ENCODE measurements at places on chromosomes 16 and 17.

DNA sequence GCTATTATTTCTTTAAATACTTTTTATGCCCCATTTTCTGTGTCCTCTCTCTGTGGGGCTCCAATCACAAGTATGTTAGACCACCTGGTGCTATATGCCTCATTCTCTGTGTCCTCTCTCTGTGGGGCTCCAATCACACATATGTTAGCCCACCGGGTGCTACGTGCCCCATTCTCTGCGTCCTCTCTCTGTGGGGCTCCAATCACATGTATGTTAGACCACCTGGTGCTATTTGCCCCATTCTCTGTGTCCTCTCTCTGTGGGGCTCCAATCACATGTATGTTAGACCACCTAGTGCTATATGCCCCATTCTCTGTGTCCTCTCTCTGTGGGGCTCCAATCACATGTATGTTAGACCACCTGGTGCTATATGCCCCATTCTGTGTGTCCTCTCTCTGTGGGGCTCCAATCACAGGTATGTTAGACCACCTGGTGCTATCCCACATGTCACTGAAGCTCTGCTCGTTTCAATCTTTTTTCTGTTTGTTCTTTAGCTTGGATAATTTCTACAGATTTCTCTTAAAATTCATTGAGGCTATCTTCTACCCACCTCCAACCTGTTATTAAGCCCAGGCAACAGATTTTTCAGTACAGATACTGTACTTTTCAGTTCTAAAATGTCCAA lies 28.2 kb downstream of the LMF1 start:
- no peak for DNase-seq

DNA sequence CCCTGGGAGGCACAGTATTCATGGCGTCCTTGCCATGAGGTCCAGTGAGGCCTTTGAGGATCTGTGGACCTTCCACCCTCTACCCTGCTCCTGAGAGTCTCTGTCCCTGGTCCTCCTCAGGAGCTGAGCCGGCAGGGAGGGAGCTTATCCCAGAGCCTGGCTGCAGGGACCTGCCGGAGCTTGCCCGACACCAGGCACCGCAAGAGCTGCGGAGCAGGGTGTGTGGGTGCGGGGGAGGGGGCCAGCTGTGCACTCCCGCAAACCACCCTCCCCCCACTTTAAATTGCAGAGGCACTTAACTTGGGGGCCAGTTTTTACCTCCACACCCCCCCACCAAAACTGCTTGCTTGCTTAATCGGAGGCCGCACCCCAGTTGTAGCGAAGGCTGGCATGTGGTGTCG lies 609 bp upstream of the ZNF750 start:
- DNase-seq: no peak

GRCh38 chr16:49964973-49965372 lies 60.1 kb upstream of the CNEP1R1 start:
- no peak for DNase-seq

- no peak for DNase-seq
Observed at GRCh38 chr16:14424595-14424994, 205.5 kb downstream of the PARN start.

- no peak for DNase-seq
Observed at GRCh38 chr16:30903596-30903995, 7.2 kb downstream of the CTF1 start.

GRCh38 chr17:59839651-59840328 lies 53.0 kb downstream of the TUBD1 start:
- DNase-seq: no peak

GRCh38 chr16:31869511-31870201 lies 4.0 kb upstream of the ZNF267 start:
- peak; percentile 70 for DNase-seq
